ENCODE measurements at places on chromosomes 3 and 15. TPM values are rescaled to one million over a fixed set of nuclear protein-coding genes. Genes with fewer than 3 reads are reported as not detected.

- no peaks in the 10 kb centered on the region for H3K36me3 ChIP-seq
- no peak overlapping the region for H3K4me3 ChIP-seq
- no peak overlapping the region for H3K27ac ChIP-seq
- no peaks in the 10 kb centered on the region for H3K4me1 ChIP-seq
- no peak for DNase-seq
Measured at GRCh38 chr15:86036243-86036642, 43.4 kb upstream of the AGBL1 start.

DNA sequence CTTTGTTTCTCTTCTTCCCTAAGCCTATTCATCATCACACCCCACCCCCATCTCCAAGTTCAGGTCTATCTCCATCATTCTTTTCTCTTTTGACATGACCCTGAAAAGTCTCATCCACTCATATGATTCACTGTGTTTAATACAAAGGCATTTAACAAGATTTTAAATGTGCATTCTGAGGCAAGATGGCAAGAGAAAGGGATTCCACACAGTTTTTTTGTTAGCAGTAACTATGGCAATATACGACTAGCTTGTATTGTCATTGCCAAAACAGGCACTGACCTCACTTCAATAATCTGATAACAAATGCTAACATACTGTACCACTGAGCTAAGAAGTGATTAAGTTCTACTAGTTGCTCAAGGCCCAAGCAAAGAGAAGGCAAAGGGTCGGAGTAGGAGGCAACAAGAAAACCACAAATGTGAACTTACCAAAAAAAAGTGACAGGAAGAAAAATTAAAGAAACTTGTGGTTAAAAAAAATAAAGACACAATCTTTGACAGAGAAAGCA, 53.2 kb downstream of the FBN1 start:
- H3K4me3 ChIP-seq, result no peak overlapping the region
- H3K27ac ChIP-seq, result no peak overlapping the region
- H3K36me3 ChIP-seq, result no peaks in the 10 kb centered on the region
- H3K27me3 ChIP-seq, result no peaks in the 10 kb centered on the region
- peaks cover 11% of the 10 kb centered on the region for H3K4me1 ChIP-seq

DNA sequence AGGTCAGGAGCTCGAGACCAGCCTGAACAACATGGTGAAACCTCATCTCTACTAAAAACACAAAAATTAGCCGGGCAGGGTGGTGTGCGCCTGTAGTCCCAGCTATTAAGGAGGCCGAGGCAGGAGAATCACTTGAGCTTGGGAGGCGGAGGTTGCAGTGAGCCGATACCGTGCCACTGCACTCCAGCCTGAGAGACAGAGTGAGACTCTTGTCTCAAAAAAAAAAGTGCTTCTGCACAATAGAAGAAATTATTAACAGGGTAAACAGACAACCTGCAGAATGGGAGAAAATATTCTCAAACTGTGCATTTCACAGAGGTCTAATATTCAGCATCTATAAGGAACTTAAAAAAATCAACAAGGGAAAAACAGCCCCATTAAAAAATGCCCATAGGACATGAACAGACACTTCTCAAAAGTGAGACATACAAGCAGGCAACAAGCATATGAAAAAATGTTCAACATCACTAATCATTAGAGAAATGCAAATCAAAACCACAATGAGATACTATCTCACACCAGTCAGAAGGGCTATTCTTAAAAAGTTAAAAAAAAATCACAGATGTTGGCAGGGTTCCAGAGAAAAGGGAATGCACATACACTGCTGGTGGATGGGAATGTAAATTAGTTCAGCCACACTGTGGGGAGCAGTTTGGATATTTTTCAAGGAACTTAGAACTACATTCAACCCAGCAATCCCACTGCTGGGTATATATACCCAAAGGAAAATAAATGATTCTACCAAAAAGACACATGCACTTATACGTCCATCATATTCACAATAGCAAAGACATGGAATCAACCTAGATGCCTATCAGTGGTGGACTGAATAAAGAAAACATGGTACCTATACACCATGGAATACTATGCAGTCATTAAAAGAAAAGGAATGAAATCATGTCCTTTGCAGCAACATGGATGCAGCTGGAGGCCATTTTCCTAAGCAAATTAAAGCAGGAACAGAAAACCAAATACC, 75.5 kb downstream of the MSL2 start:
- no peaks in the 10 kb centered on the region for H3K4me1 ChIP-seq
- H3K27ac ChIP-seq, result no peak overlapping the region
- H3K27me3 ChIP-seq, result no peaks in the 10 kb centered on the region
- DNase-seq, result no peak
- peaks cover 30% of the 10 kb centered on the region for H3K36me3 ChIP-seq

DNA sequence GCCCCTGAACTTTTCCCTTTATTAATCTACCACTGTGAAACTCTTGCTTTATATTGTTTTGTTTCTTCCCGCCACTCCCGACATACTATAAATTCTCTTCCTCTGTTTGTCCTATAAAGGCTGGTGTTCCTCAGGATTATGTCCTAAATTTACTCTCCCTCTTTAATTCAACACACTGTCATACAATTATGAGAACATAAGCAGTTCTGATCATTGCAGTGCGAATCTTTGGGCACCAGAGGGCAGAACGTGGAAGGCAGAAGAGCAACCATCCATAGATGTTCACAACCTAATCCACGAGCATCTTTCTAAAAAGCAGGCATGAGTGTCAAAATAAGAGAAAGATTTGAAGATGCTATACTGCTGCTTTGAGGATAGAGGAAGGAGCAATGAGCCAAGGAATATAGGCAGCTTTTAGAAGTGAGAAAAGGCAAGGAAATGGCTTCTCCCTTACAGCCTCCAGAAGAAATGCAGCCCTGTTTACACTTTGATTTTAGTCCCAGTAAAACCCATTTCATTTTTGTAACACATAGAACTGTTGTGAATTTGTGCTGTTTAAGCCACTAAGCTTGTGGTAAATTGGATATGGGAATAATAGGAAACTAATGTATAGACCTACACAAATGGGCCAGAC, 179.4 kb downstream of the GBE1 start:
- no peak overlapping the region for H3K27ac ChIP-seq
- DNase-seq, result no peak
- no peaks in the 10 kb centered on the region for H3K4me1 ChIP-seq
- no peaks in the 10 kb centered on the region for H3K27me3 ChIP-seq
- no peak overlapping the region for H3K4me3 ChIP-seq

DNA sequence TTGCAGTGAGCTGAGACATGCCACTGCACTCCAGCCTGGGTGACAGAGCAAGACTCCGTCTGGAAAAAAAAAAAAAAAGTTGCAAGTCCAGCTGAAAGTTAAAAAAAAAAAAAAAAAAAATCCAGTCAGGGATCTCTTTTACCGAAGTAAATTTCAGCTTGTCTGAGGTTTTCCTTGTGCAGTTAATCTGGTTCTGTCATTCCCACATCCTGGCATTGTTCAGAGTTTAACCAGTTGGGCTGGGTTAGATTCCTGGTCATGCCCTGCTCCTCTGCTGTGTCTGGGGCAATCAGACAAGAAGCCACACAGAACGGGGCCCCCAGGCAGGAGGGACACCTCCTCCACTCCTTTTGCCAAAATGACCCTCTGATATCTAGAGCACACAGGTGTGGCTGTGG, 84.1 kb upstream of the KLHL25 start:
- no peaks in the 10 kb centered on the region for H3K36me3 ChIP-seq
- H3K27me3 ChIP-seq, result peaks cover 5% of the 10 kb centered on the region
- no peak overlapping the region for H3K27ac ChIP-seq
- no peak overlapping the region for H3K4me3 ChIP-seq
- DNase-seq, result no peak

- no peak overlapping the region for H3K27ac ChIP-seq
- no peaks in the 10 kb centered on the region for H3K27me3 ChIP-seq
- no peak overlapping the region for H3K4me3 ChIP-seq
- peaks cover 8% of the 10 kb centered on the region for H3K4me1 ChIP-seq
- DNase-seq, result no peak
Measured at GRCh38 chr15:71515375-71516186, 294.8 kb upstream of the NR2E3 start.

GRCh38 chr3:86594838-86595237, 396.1 kb downstream of the VGLL3 start:
- no peak overlapping the region for H3K4me3 ChIP-seq
- no peak overlapping the region for H3K27ac ChIP-seq
- no peaks in the 10 kb centered on the region for H3K36me3 ChIP-seq
- no peaks in the 10 kb centered on the region for H3K27me3 ChIP-seq

GRCh38 chr15:65792988-65793817, 1.1 kb upstream of the DENND4A start:
- H3K4me3 ChIP-seq, result peak overlapping the region; percentile 83
- no peak for DNase-seq
- H3K4me1 ChIP-seq, result peaks cover 18% of the 10 kb centered on the region
- H3K36me3 ChIP-seq, result no peaks in the 10 kb centered on the region

DNA sequence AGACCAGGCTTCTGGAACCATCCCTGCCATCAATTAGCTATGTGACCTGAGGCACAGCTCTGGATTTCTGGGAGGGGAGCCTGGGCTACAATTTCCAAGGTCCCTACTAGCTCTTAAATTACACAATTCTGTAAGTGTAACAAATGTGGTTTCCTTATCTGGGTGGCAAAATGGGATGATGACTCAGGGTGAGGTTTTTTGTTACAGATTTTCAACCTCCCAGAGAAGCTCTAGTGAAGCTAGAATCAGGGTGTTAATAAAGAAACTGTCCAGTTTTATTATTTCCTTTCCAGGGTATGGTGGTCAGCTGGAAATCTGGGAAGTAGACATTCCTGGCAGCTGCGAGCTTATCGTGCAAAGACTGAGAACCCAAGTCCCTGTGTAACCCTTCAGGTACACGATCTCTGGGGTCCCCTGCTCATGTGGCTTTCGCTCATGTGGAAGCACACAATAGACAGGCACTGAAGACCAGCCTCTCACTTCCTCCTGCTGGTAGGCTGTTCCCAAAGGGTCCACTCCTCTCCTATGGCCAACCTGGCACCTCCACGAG, 7.3 kb downstream of the RAB27A start:
- no peaks in the 10 kb centered on the region for H3K4me1 ChIP-seq
- H3K36me3 ChIP-seq, result no peaks in the 10 kb centered on the region

The FBLN2 gene
- 118 TPM for total RNA-seq

The ANKRD34C gene
- 0.43 TPM for total RNA-seq

The NRG4 gene
- total RNA-seq, result not detected

The KLHL40 gene
- 2.1 TPM for total RNA-seq

The LAMB2 gene
- 1,265 TPM for total RNA-seq

The EIF4E3 gene
- total RNA-seq, result 48.6 TPM

The FES gene
- total RNA-seq, result 10.7 TPM

The MAP4 gene
- total RNA-seq, result 1,361 TPM
